Sciatic nerve (tissue), 2 donors: ENCODE measurements at places on chromosomes 13 and 19.

- DNase-seq = no peak
Observed at GRCh38 chr13:65456150-65456912, 1773.8 kb downstream of the PCDH9 start.

GRCh38 chr13:81757348-81757970 lies 1416.5 kb upstream of the SPRY2 start:
- no peak for DNase-seq

DNA sequence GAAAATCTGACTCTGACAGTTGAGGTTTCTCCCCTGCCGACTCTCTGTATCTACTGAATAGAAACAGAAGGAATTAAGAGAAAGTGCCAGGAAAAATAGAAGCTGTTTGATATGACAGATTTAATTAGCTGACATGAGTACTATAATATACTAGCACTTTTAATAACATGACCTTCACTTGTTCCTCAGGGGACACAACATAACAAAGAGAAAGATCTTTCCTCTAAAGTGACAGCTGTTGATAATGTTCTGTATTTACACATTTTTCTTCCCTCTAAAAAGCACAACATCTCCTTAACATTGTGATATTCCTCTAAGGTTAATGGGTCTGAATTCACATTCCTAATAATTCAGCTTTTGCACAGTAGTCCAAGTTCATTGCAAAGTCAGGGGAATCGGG lies 1136.0 kb downstream of the PCDH17 start:
- no peak for DNase-seq

- DNase-seq = no peak
Observed at GRCh38 chr19:32171719-32172151, 173.7 kb upstream of the ZNF507 start.

DNA sequence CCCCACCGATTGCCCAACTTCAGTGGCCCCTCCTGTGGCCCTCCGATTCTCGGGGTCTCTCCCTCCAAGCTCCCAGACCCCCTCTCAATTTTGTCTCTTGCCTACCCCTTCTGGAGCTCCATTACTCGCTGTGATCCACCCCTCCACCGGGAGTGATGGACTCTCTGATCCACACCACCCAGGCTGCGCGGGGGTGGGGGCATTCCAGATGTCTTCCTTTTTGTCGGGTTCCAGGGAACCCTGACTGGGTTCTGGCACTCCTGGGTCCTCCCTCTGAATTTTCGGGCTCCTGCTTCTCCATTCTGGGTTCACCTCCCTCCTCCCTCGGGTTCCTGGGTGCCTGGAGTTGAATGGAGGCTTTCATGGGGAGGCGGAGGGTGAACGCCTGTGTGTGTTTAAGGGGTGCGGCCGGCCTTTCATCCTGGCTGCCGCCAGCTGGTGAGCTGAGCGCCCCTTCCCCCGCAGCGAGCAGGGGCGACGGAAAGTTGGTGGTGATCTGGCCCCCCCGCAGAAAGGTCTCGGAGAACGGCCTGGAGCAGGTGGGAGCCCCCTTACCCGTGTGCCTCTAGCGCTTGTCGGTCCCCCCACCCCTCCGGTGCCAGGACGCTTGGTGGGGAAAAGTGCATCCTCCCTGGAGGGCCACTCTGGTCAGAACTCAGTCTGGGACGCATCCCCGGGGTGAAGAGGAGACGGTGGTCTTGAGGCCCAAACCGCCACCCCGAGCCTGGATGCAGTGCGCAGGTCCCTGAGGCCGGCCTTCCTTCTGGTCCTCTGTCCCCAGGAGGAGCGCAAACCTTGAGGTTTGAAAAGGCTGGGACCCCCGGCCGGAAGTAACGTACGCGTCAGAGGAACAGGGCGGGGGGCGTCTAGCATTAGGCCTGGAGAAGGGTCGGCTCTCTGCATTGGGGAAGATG lies 1.6 kb downstream of the MISP3 start:
- DNase-seq = no peak

GRCh38 chr19:10107254-10107653 lies 1.1 kb downstream of the PPAN start:
- DNase-seq = no peak

DNA sequence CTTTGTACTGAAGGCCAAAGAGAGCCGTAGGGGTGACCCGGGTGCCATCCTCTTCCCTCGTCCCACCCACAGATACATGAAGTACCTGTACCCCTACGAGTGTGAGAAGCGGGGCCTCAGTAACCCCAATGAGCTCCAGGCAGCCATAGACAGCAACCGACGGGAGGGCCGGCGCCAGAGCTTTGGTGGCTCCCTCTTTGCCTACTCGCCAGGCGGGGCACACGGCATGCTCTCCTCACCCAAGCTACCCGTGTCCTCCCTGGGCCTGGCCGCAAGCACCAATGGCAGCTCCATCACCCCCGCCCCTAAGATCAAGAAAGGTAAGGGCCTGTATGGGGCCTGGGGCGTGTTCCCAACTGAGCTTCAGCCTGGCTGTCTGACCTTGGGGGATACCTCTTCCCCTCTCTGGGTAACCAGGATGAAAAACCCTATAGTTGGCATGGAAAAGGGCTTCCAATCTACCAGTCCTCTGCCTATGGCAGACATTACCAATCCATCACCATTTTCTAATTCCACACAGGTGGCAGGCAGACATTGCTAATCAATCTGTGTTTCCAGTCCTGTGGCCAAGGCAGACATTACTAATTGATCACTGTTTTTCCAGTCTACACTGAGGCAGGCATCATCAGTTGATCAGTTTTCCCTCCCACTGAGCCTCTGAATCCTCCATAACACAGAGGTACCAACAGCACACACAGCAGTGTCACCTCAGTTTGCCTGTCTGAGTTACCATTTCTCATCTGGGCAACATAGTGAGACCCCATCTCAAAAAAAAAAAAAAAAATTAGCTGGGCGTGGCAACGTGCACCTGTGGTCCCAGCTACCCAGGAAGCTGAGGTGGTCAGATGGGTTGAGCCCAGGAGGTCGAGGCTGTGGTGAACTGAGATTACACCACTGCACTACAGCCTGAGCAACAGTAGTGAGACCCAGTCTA lies 19.1 kb upstream of the WDR18 start:
- DNase-seq = no peak

GRCh38 chr19:39996218-39996810 lies 546 bp upstream of the ZNF546 start:
- DNase-seq = no peak

- DNase-seq = no peak
Observed at GRCh38 chr13:99129050-99129449, 71.6 kb upstream of the UBAC2 start.

- DNase-seq = no peak
Observed at GRCh38 chr13:72960541-72960940, 98.3 kb upstream of the KLF5 start.

GRCh38 chr13:110874508-110874960 lies 40.3 kb downstream of the ANKRD10 start:
- DNase-seq = peak; percentile 94

- DNase-seq = no peak
Observed at GRCh38 chr13:111627596-111627995, 307.2 kb downstream of the TEX29 start.

- DNase-seq = no peak
Observed at GRCh38 chr19:5822181-5822844, 17.2 kb downstream of the FUT6 start.

DNA sequence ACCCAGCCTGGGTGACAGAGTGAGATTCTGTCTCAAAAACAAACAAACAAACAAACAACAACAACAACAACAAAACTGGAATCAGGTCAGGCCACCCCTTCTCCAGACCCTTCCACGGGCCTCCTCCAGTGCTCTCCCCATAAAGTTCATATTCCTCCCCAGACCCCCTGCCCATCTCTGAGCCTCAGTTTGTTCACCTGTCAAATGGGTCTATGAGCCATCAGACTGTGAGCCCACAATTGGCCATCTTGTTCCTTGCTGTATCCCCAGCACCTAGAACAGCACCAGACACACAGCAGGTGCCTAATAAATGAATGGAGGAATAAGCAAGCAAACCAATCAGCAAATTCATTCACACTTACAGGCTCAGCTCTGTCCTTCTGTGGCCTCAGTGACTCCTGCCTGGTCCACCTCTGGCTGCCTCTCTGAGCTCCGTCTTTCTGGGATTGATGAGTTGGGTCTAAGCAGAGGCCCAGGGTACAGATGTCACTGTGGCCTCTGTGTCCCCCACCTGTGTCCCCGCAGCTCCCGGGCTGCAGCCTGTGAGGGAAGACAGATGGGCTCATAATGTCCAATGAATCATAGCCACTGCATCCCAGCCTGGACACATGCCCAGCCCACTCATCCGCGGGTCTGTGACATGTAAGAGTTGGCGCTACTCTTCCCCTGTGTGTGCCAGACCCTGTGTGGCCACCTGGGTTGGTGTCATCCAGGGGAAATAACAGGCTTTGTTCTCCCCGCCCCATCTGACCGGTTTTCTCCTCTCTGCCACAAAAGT lies 19.6 kb upstream of the PTPRS start:
- DNase-seq = no peak

DNA sequence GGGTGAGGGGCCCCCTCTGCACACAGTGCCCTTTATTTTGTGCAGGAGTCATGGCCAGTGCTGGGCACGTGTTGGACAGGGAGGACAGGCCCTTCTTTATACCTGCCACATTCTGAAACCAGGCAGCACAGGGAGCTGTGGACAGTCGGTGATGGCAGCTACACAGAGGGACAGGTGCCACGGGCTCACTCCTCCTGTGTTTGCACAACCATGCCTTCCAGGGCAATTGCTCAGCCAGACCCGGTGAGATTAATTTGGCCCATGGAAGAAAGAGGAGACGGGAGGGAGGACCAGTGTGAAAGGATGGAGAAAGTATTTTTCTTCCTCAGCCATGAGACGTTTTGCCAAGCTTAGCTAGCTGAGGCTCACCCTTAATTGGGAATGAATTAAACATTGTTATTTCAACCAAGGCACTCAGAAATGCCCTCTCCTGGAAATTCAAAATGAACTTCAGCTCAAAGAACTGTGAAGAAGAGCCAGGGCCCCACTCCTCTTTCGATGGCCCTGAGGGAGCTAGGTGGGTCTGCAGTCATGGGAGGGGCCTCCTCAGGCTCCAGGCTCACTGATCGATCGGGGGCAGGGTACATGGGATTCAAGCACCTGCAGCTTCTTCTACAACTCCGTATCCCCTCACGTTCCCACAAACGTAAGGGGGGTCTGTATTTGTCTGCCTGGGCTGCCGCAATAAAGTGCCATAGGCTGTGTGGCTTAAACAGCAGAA lies 41.2 kb downstream of the SHISA2 start:
- no peak for DNase-seq

DNA sequence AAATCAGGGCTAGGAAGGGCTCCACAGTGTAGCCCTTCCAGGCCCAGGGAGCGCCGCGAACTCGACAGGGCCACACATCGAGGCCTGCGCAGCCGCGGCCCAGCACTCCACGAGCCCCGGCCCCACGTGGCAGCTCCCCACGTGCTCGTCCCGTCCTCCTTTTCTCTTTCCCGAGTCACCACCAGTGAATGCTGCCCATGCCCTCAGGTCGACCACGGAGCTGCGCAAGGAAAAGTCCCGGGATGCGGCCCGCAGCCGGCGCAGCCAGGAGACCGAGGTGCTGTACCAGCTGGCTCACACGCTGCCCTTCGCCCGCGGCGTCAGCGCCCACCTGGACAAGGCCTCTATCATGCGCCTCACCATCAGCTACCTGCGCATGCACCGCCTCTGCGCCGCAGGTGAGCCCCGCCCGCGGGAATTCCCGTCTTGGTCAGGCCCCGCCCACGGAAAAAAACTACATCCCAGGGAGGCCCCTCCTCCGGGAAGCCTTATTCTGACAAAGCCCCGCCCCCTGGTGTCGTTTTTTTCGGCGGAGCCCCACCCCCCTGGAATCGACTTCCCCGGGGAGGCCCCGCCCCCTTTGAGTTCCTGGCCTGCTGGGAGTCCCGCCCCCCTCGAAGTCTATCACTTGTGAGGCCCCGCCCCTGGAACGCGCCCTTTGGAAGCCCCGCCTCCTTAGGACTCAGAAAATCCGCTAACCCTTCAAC lies 7.0 kb downstream of the HIF3A start:
- DNase-seq = peak; percentile 78

GRCh38 chr13:33509642-33510229 lies 224.2 kb upstream of the STARD13 start:
- no peak for DNase-seq

- DNase-seq = no peak
Observed at GRCh38 chr13:39410096-39410901, 192.7 kb downstream of the LHFPL6 start.

GRCh38 chr19:5138606-5139582 lies 170.0 kb downstream of the KDM4B start:
- DNase-seq = no peak

GRCh38 chr13:79490824-79491223 lies 9.9 kb downstream of the NDFIP2 start:
- no peak for DNase-seq
